Stimulated activated naive CD8-positive, alpha-beta T cell treated with anti-CD3 and anti-CD28 coated beads, Interleukin-15, Interleukin-2, amounts not matched to agents 100 U/mL and 50 U/mL, for 24 hours (primary cell): ENCODE measurements at places on chromosomes 5 and 9.

GRCh38 chr9:6106711-6107339 is 91.4 kb upstream of the RANBP6 start:
- DNase-seq, result no peak

DNA sequence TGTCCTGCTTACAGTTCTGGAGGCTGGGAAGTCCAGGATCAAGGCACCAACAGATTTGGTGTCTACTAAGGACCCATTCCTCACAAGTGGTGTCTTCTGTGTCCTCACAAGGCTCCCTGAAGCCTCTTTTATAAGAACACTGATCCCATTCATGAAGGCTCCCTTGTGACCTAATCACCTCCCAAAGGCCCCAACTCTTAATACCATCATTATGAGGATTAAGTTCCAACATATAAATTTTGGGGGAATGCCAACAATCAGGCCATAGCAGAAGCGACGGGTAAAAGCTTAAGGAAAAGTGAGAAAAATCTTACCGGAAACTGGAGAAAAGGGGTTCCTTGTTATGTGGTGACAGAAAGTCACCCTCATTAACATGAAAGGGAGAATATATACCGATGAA is 11.2 kb downstream of the CTNNAL1 start:
- no peak for DNase-seq

DNA sequence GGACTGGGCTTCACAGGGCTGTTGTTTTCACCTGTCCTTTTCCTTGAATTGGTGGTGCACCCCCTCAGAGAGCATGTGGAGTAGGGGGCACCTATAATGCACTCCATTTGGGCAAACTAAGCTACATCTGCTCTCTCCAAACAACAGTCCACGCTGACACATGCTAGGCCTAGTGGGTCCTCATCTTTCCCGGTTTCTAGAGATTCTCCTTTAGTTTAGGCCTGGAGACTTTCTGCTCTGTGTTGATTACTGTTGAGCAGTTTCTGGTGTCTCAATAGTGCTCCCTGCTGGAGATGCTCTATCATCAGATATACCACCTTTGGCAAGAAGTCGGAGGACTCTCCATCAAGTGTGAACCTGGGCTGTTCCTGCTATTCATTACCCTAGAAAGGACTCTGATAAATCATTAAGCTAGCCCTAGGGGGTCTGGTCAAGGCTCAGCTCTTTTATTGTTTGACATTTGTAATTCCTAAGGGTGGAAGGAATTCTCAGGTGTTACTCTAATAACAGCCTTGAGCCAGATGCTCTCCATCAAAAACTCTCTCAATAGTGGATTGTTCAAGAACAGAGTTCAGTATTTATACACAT is 64.0 kb upstream of the FYB1 start:
- DNase-seq, result peak; percentile 55

DNA sequence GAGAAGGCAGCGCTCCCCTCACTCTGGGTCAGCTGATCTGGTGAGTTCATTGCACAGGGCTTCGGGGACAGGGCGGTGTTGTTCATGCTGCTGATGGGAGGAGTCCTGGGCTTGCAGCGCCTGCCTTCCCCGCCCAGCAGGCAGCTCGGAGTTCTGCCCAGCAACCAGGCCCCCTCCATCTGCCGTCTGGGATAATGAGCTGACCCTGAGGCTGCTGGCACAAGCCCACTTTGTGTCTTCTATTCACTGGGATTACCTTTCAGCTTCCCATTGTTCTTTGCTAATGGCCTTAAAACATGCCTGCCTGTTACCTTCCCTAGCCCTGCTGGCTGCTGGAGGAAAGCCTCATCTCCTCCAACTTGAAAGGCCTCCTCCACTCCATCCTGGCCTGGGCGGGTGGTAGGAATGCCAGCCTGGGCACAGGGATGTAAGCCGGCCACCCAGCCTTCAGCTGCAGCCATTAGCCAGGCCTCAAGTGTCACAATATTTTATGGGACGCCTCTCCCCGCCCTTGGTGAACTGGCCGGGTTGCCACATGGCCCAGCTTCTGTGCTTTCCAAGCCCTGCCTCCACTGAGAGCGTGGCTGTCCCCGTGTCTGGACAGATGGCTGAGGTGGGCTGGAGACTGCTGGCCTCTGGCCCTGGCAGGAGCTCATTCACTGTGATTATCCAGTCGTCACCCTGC is 70.4 kb downstream of the GADD45G start:
- DNase-seq, result no peak

DNA sequence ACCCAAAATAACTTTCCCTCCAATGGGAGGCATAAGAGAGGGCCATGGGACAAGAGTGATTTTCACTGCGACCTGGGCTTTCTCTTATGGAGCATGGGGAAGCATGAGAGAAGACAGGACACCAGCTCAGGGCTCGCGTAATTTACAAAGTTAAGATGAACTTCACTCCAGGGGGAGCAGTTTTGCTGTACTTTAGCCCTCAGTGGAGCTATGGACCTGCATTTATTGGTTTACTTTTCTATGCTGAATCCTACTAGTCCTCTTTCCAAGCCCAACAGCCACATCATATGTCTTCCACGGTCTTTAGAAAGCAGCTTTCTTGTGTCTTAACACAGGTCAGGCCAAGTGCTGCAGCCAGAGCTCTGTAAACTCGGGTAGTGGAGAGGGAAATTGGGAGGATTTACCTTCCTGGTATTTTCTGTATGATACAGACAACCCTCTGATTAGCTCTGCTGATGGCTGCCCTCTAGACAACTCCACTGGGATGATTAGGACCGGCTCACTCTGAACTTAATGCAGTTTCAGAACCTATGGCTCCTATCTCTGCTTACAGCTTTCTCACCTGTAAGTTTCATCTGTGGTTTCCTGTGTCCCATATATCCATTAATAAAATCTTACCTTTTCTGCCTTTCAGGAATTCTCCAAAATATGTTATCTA is 581.0 kb upstream of the RORB start:
- no peak for DNase-seq

DNA sequence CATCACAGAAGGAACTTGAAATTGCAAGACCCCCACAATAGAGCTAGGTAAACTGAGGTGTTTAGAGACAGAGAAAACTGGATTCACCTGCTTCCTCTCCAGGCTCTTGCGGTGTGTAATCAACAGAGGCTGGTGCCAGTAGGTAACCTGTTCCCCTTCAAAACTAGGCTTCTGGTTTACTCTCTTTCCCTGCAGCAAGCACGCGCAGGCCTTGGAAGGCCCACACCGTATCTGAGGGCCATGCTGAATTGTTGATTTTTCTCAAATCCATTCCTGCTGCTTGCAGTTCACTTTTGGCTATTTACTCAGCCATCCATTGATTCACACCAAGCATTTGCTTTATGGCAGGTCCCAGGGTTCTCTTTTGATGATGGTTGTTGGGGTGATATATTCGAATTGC is 667 bp upstream of the FRRS1L start:
- DNase-seq, result no peak

DNA sequence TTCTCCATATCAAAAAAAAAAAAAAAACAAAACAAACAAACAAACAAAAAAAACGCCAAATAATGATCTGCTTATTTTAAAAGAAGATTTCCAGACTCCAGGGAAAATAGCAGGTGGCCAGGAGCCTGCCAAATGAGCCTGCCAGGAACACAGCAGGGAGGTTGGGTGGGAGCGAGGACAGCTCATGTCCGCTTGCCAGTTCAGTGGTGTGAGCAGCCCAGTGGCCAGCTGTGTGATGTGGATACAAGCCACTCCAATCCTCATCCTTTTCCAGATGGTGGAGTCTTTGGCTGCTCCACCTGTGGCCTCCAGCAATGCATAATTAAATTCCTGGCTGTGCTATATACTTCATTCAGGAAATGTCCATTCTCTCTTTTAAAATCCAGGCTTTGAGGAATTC is 1025.1 kb upstream of the C9orf72 start:
- no peak for DNase-seq
